ENCODE measurements at places on chromosomes 13 and 19.

DNA sequence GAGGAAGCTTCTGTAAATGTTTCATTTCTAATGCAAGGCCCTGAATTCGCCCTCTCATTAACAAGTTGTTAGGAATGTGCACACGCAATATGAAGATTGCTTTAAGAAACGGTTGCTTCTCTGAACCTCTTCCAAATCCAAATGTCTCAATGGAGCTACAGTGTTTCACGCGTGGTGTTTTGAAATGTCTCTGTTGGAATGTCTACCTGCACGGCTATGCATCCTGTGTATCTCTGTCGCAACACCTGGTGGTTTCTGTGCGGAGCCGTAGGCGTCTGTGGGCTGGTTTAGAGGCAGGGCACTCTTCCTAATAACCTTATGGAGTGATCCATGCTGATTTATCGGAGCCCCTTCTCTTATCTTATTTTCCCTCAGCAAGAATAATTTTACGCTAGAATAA, 1584.2 kb upstream of the SLC10A2 start:
- DNase-seq = no peak

DNA sequence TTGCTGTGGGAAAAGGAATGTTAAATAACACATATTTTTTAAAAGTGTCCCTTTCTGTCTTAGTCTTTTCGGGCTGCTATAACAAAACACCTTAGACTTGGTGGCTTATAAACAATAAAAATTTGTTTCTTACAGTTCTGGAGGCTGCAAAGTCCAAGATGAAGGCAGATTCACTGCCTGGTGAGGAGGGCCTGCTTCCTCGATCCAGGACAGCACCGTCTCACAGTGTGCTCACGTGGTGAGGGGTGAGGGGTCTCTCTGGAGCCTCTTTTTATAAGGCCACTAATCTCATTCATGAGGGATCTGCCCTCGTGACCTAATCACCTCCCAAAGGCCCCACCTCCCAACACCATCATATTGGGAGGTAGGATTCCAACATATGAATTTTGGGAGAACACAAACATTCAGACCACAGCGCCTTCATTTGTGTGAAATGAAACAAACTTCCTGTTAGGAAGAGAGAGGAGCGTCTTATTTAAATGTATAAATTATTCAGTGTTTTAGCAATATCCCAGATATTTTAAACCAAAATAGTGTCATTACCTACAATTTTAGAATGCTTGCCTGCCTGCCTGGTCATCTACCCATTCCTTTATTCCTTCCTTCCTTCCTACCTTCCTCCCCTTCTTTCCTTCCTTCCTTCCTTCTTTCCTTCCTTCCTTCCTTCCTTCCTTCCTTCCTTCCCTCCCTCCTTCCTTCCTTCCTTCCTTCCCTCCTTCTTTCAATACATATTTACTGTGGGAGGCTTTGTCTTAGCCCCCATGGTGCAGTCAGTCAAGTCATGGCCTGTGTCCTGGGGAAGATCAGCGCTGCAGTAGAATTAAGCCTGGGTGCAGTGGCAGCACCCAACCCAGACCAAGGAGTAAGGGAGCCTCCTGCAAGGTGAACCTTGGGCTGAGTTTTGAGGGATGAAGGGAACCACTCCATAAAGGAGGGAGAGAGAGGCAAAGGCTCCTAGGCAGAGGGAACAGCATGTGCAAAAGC, 84.2 kb downstream of the TEX26 start:
- DNase-seq = no peak

- no peak for DNase-seq
Observed at GRCh38 chr19:7145494-7145893, 76.0 kb downstream of the ZNF557 start.

DNA sequence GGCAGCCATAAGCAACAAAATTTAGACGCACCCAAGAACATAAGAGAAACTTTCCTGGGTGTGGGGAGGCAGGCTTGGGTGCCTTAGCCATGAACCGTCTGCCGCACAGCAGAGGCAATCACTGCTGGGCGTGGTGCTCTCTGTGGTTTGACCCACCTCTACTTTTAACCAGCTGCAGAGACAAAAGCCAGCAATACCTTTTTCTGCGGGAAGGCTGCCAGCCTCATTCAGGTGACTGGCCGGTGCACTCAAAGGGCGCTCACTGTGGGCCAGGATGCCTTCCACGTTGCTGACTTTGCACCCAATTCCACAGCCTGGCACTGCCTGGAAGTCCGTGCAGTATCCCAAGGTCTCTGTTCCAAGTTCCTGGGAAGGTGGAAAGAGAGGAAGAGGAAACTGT, 69.1 kb downstream of the ATP7B start:
- DNase-seq = no peak

GRCh38 chr19:17385878-17386611, 8.0 kb downstream of the CCDC194 start:
- DNase-seq = peak; percentile 83

DNA sequence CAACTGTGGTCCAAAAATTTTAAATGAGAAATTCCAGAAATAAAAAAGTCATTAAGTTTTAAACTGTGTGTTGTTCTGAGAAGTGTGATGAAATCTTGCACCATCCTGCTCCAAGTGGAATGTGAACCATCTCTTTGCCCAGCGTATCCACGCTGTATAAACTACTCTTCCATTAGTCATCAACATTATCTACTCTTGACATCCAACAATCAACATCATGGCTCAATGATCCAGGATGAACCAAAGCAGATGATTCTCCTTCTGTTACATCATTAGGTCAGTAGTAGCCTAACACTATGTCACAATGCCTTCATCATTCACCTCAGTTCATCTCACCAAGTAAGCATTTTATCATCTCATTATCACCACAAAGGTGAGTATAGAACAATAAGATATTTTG, 55.3 kb downstream of the SUCLA2 start:
- no peak for DNase-seq

- DNase-seq = no peak
Observed at GRCh38 chr13:71873418-71874247, 6.6 kb upstream of the DACH1 start.

GRCh38 chr19:33840783-33841182, 44.1 kb downstream of the KCTD15 start:
- no peak for DNase-seq

- no peak for DNase-seq
Observed at GRCh38 chr13:66673401-66673800, 556.7 kb downstream of the PCDH9 start.

GRCh38 chr13:44206434-44206833, 167.2 kb upstream of the SERP2 start:
- no peak for DNase-seq

DNA sequence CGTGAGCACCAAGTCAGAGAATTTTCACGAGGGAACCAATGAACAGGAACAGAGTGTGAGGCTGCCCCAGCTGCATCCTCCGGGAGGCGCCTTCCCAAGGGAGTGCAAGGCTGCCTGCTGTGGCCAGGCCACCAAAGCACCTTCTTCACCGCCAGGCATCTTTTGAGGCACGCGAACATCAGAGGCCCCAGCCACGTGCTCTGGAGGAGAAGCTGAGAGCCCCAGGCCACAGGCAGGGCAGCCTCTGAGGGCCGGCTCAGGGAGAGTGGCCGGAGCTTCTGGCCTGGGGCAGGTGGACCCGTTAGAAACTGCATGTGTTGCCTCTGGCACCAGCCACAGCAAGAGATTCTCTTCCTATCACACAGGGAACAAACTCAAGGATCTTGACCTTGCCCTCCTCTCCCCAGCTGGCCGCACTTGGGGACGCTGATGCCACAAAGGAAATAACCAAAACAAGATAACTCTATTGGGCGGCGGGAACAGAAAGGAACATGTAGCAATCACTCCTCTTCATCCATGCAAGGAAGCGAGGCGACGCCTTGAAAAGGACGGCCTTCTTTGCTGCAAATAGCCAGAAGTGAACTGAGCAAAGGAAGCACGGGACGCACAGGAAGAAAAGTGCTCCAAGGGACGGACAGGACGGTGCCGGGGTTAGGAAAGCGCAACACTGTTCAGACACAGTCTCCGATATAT, 19.9 kb downstream of the GAS6 start:
- DNase-seq = no peak

DNA sequence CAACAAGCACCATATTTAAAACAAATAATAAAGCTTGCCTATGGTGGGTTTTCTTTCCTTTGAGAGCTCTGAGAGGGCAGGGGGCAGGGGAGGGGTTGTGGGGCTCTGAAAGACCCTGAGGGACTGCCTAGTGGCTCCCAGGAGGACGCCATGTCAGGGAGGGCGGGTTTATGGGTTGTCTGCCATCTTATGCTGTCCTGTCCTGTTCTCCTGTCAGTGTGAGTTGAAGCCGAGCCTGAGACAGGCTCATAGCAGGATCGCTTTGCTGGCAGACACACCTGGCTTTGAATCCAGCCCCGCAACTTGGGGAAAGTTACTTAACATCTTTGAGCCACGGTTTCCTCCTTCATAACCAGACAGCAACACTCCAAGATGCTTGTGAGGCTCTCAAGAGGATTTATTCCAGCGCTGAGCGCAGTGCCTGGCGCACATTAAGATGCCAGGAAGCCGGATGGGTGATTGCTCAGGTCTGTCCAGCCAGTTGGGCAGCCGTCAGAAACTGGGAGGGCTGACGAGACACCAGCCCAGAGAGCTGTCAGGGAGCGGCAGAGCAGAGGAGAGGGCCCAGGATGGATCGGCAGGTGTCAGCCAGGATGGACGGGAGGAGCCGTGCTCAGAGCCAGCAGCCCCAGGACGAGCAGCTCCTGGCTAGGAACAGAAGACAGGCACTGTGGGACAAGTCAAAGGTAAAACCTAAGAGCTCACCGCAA, 36.8 kb upstream of the C1QTNF9 start:
- no peak for DNase-seq

DNA sequence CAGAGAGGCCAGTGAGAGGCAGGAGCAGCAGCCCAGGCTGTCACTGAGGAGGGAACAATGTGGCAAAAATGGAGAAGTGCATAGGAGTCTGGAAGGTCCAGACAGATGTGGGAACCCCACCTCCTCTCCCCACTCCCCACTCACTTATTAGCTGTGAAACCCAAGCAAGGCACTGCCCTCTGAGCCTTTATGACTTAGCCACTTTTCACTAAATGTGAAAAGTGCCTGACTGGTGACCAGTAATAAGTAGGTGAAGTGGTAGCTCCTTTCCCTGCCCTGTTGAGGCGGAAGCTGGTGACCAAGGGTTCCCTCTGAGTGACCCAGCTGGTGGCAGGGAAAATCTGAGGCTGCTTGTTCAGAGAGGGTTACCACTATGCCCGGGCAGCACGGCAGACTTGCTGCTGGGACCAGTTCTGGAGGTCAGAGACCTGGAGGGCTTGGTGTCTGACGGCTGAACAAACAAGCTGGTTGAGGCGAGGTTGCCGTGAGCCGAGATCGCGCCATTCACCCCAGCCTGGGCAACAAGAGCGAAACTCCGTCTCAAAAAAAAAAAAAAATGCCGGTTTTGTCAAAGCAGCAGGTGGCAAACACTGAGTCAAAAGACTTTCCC, 80.0 kb downstream of the ZNF429 start:
- DNase-seq = no peak

DNA sequence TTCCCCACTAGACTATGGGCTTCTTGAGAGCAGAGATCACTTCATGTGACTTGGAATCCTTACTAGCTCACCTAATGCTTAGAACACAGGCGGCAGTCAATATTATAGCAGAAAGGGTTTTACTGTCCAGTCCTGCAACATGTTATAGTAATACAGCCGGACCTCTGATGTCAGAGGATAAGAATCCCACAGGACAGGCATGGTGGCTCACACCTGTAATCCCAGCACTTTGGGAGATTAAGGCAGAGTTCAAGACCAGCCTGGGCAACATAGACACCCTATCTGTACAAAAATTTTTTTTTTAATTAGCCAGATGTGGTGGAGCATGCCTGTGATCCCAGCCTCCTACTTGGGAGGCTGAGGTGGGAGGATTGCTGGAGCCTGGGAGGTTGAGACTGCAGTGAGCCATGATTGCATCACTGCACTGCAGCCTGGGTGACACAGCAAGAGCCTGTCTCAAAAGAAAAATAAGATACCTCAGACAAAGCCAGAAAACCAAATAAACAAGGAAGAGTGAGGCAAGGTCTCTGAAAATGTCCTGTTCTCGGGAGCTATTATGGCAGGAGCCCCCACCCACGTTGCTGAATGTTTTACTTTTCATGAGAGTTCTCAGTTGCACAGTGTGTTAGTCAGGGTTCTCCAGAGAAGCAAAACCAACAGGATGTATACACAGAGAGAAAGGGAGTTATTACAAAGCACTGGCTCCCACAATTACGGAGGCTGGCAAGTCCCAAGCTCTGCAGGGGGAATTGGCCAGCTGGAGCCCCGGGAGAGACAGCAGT, 100.8 kb downstream of the UBL3 start:
- DNase-seq = no peak

- DNase-seq = no peak
Observed at GRCh38 chr13:51435002-51435578, 17.7 kb downstream of the INTS6 start.

DNA sequence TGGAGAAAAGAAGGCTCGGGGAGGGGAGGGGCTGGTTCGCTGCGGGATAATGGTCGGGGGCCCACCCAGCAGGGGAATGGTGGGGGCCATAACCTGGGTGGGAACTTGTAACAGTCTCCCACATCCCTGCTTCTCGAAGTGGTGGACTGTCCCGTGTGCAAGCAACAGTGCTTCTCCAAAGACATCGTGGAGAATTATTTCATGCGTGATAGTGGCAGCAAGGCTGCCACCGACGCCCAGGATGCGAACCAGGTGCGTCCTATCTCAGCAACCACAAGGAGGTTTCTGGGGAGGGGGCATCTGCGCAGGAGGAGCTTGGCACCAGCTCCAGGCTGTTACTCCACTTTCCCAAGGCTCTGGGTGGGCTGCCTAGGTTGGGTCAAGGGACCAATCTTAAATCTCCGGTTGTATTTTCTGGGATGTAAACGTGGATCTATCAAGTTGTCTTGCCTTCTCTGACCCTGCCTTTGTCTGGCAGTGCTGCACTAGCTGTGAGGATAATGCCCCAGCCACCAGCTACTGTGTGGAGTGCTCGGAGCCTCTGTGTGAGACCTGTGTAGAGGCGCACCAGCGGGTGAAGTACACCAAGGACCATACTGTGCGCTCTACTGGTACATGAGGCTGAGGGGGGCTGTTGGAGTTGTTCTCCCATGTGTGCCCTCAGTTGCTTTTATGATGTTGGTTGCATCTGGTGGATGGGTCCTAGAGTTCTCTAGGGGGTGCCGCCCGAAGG, 1.6 kb downstream of the TRIM28 start:
- DNase-seq = no peak

DNA sequence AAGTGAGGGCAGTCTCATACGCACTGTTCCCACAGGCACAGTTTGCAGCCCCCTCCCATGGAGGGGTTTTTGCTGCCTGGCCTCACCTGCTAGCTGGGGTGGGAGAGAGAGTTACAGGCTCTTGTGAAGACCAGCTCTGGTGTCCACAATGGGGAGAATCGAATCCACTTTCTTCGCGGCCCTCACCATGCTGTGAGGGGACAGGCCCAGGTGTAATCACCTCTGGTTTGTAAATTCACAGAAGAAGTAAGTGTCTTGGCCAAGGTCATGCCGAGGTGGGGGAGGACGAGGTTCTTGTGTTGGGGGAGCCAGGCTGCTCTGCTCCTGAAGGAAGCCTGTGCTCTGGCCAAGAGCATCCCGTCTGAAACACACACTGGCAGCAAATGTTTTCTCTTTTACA, 39.5 kb downstream of the TEX29 start:
- no peak for DNase-seq

Data from ecto neural progenitor cell (in vitro differentiated cells).